Stimulated activated naive CD8-positive, alpha-beta T cell treated with anti-CD3 and anti-CD28 coated beads, Interleukin-15, amount 100 ng/mL, for 72 hours (primary cell): ENCODE measurements at places on chromosomes 12 and 14.

GRCh38 chr12:64911912-64912311, 87.5 kb downstream of the TBC1D30 start:
- no peak for DNase-seq

DNA sequence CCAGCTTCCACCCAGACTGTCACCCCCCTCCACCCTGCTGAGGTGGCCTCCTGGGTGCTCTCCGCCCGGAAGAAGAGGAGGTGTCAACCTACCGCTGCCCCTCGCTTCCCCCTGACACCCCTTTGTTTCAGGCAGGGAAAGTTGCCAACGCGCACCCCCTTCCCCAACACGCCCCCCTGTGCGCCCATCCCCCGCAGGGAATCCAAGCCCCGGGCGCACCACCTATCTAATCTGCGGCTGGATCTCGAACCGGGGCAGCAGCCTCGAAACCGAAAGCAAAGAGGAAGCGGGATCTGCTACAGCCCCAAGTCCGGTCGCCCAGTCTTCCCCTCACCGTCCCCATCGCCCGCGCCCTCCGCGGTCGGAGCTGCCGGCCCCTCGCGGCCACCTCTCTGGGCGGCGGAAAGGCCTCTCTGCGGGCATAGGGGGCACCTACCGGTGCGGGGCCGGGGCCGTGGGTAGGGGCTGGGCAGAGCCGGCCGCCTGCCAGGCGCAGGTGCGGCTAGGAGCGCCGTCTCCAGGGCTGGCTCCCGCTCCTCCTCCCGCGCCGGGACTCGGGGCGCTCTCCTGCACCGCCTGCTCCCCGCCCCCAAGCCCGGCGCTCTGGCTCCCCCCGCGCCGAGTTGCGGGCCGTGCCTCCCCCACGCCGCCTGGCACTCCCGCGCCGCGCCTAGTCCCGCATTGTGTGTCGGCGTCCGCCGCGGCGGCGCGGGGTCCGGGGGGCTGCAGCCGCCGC, 18.3 kb upstream of the PLEKHH1 start:
- peak; percentile 48 for DNase-seq

- DNase-seq, result peak; percentile 9
These were observed 58.1 kb upstream of the RMST start for GRCh38 chr12:97404543-97404942.

DNA sequence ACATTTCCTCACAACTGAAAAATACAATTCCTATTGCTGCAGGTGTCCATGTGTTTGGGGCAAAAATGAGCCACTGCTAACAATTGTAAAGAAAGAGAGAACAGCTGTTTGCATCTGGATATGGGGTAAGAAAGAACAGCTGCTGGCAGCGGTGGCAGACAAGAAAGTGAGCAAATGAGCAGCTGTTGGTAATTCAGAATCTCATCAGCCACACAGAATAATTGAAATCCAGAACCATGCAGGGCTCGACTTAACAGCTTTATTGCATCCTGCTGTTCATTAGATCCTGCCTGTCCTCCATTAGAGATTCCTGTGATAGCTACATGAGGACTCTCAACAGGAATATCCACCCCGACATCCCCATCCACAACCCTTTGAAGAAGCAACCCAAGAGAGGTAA, 62.5 kb upstream of the TSPAN8 start:
- no peak for DNase-seq
